Fibroblast of gingiva (primary cell): ENCODE measurements at places on chromosomes 11 and 22.

- no peak for DNase-seq
Measured at GRCh38 chr11:43697679-43698078, 17.1 kb downstream of the HSD17B12 start.

DNA sequence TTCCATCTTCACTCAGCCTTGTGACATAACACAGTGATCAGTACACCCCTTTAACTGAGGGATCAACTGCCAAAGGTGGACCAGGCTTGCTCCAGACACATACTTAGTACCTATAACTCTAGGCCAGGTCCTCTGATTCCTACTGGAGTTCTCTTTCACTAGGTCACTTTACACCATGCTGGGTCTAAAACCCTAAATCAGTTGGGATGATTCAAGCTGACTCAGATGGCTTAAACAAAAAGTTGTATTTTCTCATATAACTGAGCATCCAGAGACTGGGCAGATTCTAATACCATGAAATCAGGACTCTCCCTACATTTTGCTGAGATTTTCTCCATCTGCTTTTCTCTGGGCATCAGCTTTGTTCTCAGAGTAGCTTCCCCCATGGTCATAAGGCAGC is 26.0 kb upstream of the FLI1 start:
- no peak for DNase-seq

- no peak for DNase-seq
Measured at GRCh38 chr11:107653076-107653475, 58.8 kb downstream of the SLN start.

DNA sequence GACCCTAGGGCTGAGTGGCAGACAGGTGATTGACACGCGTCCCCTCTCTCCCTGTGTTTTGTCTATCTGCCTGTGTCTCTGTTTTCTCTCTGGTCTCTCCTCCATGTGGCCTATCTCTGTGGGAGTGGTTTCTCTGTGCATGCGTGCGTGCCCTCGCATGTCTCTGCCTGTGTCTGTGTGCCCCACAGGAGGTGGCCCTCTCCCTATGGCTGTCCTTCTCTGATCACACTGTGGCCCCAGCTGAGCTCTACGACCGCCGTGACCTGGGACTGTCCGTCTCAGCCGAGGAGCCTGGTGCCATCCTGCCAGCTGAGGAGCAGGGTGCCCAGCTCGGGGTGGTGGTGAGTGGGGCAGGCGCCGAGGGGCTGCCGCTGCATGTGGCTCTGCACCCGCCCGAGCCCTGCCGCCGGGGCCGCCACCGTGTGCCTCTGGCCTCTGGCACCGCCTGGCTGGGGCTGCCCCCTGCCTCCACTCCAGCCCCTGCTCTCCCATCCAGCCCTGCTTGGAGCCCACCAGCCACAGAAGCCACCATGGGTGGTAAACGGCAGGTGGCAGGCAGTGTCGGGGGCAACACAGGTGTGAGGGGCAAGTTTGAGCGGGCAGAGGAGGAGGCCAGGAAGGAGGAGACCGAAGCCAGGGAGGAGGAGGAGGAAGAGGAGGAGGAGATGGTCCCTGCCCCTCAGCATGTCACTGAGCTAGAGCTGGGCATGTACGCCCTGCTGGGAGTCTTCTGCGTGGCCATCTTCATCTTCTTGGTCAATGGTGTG is 11.6 kb downstream of the TMEM132A start:
- DNase-seq = no peak

DNA sequence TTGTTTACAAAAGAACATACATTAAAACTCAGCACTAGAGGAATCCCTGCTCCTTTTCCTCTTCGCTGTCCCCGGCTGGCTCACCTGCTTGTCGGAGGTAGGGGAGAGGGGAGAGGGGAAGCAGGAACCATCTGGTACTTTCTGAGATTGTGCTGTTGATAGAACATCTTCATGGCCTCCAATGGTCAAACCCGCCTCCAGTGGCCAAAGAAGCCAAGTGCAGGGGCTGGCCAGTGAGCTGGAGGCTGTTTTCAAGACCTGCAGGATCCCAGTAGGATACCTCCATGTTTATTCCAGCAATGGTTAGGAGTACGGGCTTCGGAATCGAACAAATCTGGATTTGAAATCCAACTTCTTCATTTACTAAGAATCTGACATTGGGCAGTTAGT is 92.6 kb downstream of the PKNOX2 start:
- no peak for DNase-seq

DNA sequence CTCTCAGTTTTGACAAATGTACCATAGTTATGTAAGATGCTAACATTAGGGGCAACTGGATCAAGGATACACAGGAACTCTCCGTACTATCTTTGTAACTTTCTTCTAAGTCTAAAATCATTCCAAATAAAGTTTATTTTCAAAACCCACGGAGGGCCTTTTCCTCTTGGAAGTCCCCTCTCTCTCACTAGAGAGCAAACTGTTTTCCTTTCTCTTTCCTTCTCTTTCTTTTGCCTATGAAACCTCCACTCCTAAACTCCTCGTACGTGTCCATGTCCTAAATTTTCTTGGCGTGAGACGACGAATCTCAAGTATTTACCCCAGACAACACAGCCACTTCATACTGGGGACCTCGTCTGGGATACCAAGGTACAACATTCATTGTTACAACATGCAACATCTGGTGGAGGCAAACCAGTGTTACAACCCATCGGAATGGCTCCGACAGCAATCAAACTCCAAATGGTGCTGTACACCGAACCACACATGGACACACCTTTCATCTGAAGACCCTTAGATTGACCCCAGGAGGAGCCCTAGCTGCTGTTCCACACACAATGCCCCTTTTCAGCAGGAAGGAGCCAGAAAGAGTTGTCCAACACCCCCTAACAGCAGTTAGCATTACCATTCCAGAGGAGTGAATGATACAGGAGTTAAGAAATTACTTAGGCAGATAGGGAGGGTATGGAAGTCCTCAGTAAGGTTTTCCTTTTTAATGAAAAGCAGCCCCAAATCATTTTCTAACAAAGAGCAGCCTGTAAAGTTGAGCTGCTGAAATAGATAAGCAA is 108.1 kb downstream of the SGSM3 start:
- no peak for DNase-seq

GRCh38 chr22:35622191-35622913 is 5.2 kb upstream of the MB start:
- DNase-seq = no peak

GRCh38 chr22:49676230-49676629 is 151.4 kb downstream of the BRD1 start:
- DNase-seq = no peak

DNA sequence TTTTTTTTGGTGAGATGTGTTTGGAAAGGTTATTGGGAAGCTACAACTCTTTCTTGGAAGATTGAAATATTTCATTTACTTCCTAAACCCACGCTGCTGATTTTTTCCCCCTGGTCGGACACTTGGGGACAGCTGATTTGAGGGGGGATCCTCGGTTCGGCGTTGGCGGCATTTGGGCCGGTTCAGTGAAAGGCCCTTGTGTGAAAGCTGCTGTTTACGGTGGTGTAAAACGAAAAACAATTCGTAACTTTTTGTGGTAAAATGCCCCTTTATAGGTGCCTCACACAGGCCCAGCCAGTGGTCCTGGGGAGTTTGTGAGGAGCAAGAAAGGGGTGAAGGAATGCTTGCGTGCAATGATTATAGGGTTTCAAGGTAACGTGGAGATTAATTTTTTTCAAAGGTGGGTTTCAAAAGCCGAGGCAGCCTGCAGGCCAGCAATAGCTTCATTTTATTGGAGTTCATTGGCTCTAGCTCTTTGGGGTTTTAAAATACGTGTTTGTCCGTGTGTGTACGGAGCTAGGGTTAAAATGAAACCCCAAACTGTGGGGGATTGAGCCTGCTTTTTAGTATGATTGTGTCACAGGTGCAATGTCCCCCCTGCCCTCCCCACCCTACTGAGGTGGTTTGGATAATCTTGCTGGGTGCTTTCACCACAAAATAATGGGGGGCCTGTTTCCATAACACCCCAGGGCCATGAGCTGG is 77.2 kb upstream of the PPARA start:
- no peak for DNase-seq

DNA sequence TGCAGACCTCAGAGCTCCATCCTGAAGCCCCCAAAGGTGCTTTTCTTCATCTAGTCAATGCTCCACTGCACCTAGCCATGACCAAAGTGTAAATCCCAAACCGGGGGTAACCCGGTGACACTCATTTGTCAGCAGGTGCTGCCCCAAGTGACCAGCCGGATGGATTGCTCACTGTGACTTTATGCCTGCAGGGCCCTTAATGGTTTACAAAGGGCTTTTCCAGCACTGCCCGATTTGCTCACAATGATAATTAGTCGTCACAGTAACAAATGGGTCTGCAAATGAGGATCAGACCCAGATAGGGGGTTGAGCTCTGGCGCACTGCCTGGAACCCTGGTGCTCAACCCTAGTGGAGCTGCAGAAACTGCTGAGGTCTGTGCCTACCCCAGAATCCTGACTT is 45.7 kb upstream of the CD5 start:
- no peak for DNase-seq

GRCh38 chr11:108316061-108316460 is 93.2 kb downstream of the ATM start:
- DNase-seq = no peak

GRCh38 chr11:126257764-126258163 is 10.9 kb downstream of the SRPRA start:
- DNase-seq = peak; percentile 38

DNA sequence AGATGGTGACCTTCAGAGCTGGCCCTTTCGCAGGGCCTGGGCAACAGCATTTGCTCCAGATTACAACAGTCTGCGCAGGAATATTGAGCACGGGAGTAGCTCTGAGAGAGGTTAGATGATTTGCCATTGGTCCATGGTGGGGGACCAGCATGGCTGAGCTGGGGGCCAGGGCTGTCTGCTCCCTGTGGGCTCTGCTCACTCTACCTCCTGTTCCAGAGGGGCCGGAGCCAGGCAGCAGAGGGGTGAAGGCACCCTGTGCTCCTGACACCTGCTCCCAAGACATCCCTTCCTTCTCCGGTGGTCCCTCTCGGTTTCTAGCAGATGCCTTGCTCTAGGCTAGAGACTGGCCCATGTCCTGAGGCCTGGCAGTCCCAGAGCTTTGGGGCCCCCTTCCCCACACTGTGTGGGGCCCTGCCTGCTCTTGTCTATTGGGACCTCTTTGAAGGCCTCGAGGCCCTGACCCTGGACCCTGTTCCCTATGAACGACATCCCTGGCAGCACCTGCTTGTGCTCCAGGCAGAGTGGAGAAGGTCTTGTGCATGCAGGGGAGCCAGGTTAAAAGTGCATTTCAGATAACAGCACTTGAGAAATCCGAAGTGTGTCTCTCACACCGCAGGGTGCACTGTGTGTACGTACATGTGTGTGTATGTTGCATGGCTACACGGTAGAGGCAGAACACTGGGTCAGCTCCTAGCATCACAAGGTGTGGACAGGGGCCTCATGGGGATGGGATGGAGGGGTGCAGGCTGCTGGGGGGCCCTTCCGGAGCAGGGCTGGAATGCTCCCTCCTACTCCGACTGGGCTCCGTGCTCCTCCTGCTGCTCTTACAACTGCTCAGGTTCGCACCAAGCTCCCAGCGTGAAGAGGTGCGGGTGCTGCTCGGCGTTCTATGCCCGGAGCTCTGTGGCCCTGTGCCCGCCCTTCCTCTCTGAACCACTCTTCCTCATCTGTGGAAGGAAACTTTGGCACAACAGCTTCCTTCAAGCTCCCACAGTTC is 123.3 kb upstream of the B3GAT1 start:
- DNase-seq = no peak

- no peak for DNase-seq
Measured at GRCh38 chr11:31542862-31543261, 33.3 kb downstream of the ELP4 start.

- DNase-seq = no peak
Measured at GRCh38 chr11:130580372-130580771, 131.9 kb downstream of the ADAMTS15 start.

GRCh38 chr11:61534025-61534932 is 25.7 kb downstream of the LRRC10B start:
- DNase-seq = no peak

GRCh38 chr11:49208006-49208721 is at the start of gene FOLH1:
FOLH1 (minus strand) TSS chr11:49208602; CDS start chr11:49208409, 193 bp downstream.
- no peak for DNase-seq

- DNase-seq = no peak
Measured at GRCh38 chr11:2540223-2540991, 95.6 kb downstream of the KCNQ1 start.

GRCh38 chr11:100719809-100720221 is 32.7 kb downstream of the ARHGAP42 start:
- DNase-seq = peak; percentile 88

DNA sequence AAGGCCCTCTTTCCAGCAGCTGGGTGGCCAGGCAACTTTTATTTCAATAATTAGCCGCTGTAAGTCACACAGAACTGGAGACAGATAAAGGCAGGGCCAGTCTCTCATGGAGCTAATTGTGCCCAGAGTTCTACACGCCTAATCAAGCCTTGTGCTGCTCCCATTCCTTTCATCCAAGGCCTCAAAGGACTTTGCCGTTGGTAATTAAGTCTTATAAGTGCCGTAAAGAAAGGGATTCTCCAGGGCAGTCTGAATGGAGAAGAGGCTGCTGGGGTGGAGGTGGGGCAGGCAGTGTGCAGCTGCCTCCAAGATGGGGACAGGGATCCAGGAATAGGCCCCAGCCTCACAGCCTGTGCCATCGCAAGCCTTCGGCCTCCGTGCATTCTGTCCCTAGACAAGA is 357.9 kb downstream of the TENM4 start:
- no peak for DNase-seq

DNA sequence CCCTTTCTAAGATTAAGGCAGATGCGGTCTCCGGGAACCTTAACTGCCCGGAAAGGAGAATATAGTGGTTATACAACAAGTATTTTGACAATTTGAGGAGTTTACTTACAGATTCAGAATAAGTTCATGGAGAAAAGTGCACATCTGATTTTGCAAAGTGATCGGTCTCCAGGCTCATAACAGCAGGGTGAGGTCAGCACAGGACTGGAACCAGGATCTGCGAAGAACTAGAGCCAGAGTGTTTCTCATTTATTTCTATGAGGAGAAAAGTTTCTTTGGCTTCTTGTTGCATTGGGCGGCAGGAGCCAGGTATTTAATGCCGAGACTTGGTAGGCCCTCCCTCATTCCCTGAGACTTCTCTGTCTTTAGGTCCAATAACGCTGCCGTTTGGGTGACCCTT is 3.7 kb downstream of the ADAMTS15 start:
- no peak for DNase-seq
